ENCODE measurements at places on chromosomes 3 and 15. TPM values are rescaled to one million over a fixed set of nuclear protein-coding genes. Genes with fewer than 3 reads are reported as not detected.

The C3orf49 gene
- total RNA-seq = not detected

The HIGD2B gene
- total RNA-seq = not detected

The GOLGA8A gene
- 70.1 TPM for total RNA-seq

The STRIT1 gene
- not detected for total RNA-seq

The ALDH1A2 gene
- 78.4 TPM for total RNA-seq

The CHRNA7 gene
- 3.4 TPM for total RNA-seq

The DCBLD2 gene
- 32.3 TPM for total RNA-seq

All from ovary (tissue), 10 donors.